ENCODE measurements at places on chromosomes 1 and 21.

- DNase-seq: peak; percentile 38
These were observed 2.8 kb downstream of the TCEA3 start for GRCh38 chr1:23421753-23422240.

DNA sequence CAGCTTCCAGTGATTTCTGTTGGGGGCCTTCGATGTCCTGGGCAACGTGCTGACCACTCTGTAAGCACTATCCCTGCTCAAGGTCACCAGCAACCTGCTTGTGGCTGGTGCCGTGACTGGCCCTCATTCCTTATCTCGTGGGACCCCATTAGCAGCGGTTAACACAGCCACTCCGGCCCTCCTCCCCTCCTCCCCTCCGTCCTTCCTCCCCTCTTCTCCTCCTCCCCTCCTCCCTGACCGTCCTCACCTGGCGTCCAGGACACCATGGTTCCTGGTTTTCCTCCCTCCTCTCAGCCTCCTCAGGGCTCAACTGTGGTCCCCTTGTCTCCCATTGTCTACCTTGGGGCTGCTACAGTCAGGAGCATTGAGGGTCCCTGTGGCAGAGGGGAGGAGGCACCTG lies 157.7 kb downstream of the CAMTA1 start:
- DNase-seq: no peak

DNA sequence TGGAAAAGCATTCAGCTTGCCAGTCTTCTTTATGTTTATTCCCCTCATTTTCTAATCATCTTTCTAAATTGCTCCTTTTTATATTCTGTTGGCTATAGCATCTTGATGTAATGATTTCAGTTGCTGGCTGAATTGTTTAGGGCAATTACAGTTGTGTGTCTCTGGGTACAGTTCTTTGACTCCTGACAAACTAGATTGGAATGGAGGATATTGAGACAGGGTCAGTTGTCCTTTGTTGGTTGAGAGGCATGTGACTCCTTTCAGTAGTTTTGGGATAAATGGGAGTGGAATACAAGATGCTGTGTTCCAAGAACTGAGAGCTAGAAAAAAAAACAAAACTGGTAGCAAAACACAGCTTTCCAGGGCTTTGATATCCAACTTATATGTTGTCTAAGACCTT lies 1.5 kb downstream of the CENPF start:
- DNase-seq: no peak

- DNase-seq: no peak
These were observed 67.5 kb downstream of the IVNS1ABP start for GRCh38 chr1:185249563-185249962.

GRCh38 chr1:100443811-100444571 lies 91.7 kb downstream of the CDC14A start:
- no peak for DNase-seq

- no peak for DNase-seq
These were observed 68.9 kb downstream of the ZNF644 start for GRCh38 chr1:90952906-90953305.

DNA sequence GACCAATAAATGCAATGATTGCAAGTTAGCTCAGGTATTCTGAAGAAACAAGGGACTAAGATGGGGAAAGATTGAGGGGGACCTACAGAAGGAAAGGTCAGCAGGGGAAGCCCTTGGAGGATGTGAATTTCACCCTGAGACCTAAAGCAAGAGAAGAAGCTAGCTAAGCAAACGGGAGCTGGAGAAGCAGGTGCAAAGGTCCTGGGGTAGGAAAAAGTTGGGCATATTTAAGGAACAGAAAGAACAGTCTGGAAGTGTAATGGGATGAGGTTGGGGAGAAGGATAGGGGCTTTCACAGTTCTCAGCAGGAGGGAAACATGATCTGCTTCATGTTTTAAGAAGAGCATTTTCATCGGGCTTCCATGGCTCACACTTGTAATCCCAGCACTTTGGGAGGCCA lies 89.7 kb upstream of the SLC45A1 start:
- DNase-seq: no peak

- DNase-seq: no peak
These were observed 19.9 kb upstream of the DNAJC6 start for GRCh38 chr1:65289449-65289848.

DNA sequence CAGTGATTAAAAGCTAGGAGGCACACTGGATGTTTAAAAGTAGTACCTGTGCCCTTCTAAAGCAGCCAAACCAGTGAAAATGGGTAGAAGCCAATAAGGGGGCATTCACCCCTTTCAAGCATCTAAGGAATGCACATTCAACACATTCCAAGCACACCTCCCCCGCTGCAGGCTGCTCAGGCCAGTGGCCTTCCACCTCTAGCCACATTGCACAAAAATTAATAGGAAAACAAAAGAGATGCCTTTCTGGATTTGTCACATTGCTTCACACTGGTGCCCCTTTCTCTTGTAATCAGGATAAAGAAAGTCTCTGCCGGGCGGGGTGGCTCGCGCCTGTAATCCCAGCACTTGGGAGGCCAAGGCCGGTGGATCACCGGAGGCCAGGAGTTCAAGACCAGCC lies 834.0 kb downstream of the USP25 start:
- DNase-seq: no peak

GRCh38 chr1:24970926-24971875 lies 41.1 kb upstream of the RUNX3 start:
- no peak for DNase-seq

DNA sequence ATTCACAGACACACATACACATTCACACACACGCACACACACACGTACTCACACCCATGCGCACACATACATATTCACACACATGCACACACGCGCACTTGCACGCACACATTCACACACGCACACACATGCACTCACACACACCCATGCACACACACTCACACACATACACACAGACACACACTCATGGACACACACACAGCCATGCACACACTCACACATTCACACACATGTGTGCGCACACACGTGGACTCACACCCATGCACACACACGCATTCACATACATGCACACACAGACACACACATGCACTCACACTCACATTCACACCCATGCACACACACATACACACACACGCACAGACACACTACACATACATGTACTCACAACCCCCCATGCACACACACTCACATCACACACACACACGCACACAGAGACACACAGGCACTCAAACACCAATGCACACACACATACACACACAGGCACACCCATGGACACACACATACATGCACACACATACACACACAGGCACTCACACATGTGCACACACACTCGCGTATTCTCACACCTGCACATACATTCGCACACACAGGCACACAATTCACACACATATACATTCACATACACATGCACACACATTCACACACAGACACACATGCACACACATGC lies 589.1 kb downstream of the PTPRU start:
- DNase-seq: no peak

DNA sequence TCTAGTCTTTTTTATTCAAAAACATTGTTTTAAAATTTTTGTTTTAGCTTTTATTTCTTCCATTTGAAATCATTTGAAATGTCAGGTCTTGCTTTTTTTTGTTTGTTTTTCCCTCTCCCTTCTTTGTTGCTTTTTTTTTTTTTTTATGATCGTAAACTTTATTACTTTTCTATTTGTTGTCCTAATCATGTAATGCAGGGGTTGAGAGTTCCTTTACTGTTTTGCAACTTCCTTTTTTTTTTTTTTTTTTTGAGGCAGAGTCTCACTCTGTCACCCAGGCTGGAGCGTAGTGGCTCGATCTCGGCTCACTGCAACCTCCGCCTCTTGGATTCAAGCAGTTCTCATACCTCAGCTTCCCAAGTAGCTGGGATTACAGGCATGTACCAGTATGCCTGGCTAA lies 24.8 kb downstream of the IVNS1ABP start:
- no peak for DNase-seq

- DNase-seq: no peak
These were observed 125.9 kb downstream of the RHOU start for GRCh38 chr1:228860911-228861831.

DNA sequence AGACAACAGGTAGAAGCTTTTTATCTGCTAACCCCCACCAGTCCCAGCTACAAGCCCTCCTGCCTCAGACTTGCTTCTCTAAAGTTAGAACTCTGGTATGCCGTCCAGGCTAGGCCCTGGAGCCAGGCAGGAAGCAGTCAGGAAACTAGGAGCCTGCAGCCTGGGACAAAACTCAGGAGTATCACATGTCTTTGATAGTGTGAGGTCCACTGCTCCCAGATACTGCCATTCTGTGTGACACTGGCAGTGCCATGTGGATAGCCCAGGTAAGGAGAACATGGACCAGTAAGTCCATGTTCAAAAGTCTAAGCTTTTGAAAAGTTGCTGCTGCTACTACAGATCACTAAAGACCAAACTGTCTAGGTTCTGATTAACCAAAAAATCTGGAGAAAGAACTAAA lies 45.4 kb downstream of the NPHS2 start:
- DNase-seq: no peak

DNA sequence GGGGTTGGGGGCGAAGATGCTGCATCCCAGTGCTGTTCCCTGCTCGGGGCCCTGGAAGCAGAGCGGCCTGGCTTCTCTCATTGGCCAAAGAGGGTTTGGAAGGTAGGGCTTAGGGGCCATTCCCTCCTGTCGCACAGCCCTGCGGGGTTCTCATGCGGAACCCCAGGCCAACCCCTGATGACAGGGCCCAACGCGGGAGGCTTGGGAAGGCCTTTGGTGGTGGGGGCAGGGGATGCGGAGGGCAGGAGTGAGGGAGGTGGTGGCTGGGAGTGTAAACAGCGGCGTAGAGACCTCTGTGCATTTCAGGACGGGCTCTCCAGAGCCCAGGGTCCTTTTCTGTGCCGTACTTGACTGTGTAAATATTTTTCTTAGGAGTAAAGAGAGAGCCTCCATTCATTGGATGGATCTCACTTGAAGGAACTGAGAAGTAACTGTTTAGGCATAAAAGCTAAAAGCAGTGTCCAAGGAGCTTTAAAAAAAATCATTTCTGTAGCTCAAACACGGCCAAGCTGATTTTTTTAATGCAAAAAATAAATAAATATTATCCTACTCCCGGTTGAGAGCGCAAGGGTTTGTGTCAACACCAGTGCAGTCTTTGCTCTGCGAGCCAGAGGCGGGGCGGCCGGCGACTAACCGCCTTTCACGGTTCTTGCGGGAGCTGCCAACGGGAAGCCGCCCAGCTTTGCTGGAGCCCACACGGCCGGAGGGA lies 169.1 kb downstream of the PRDM16 start:
- DNase-seq: peak; percentile 50

- DNase-seq: no peak
These were observed 313.9 kb downstream of the BARHL2 start for GRCh38 chr1:90402893-90403849.

GRCh38 chr1:207404849-207405525 lies 49.1 kb upstream of the CR2 start:
- DNase-seq: peak; percentile 83

GRCh38 chr1:17713993-17714392 lies 41.1 kb upstream of the ACTL8 start:
- no peak for DNase-seq

- DNase-seq: no peak
These were observed 291.2 kb upstream of the RUNX1 start for GRCh38 chr21:35340273-35340672.

- no peak for DNase-seq
These were observed 164.6 kb upstream of the GJB5 start for GRCh38 chr1:34590211-34590623.

- DNase-seq: no peak
These were observed 1030.0 kb upstream of the TMPRSS15 start for GRCh38 chr21:19433623-19434022.

DNA sequence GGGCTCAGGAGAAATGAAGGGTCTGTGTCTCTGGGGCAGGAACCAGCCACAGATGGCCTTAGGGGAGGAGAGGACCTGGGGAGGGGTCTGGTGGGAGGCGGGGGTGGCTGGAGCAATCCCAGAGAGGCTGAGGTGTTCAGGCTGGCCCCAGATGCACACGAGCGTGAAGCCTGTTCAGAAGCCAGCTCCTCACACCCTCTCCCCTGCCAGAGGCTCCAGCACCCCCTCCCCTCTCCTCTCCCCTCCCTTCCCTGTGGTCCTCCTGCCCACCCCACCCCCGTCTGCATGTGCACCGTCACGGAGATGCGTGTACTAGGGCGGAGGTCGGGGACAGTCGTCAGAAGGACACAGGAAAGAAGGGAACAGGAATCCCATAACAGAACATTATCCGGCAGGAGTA lies 115.0 kb upstream of the COL6A1 start:
- no peak for DNase-seq

GRCh38 chr1:163596541-163597258 lies 274.9 kb downstream of the NUF2 start:
- no peak for DNase-seq

DNA sequence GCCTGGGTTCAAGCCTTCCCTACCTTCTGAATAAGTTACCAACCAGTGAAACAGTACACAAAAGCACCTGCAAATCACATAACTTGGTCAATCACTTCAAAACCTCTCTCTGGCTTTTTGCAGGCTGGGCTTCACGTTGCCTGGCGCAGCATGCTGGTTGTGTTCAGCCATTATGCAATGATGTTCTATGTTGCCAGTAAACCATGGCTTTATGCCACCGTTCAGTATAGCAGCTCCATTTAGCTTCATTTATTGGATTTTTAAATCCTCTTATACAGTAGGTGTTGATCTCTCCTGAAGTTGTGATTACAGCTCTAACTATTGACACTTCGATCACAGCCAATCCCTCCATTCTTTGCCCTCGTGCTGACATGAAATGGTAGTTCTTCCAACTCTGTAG lies 233.6 kb upstream of the PTBP2 start:
- peak; percentile 53 for DNase-seq

- no peak for DNase-seq
These were observed 1.5 kb upstream of the NCAM2 start for GRCh38 chr21:20996421-20997310.

GRCh38 chr1:152002960-152003359 lies 9.3 kb upstream of the S100A10 start:
- DNase-seq: no peak

DNA sequence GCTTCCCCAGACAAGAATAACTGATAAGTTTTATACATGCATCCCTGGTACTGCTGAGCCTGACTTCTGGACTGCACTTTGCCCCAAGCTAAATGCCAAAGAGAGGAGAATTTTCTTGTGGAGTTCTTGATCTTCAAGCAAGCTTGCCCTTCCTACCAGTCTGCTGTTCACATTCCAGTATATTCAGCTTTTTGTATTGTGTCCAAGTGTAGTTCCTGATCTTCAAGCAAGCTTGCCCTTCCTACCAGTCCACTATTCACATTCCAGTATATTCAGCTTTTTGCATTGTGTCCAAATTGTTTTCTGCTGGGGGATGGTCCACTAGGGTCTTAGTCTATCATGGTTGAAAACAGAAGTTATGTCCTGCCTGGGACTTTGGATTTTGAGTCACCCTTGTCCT lies 894 bp upstream of the TSEN15 start:
- DNase-seq: no peak

- DNase-seq: no peak
These were observed 68.3 kb downstream of the CLIC6 start for GRCh38 chr21:34737115-34737514.

- no peak for DNase-seq
These were observed 56.4 kb downstream of the AJAP1 start for GRCh38 chr1:4710592-4711415.
